Activated T-helper 1 cell treated with anti-CD3 and anti-CD28 coated beads, Interleukin-12 subunit alpha, Interleukin-12 subunit beta, Interleukin-2, Interleukin-4 antibody, amounts not matched to agents 30 ng/mL and 10 ng/mL and 1 ng/mL, durations not matched to agents 14 hours and 24 hours and 36 hours (primary cell): ENCODE measurements at places on chromosomes 16 and 17. TPM values are rescaled to one million over a fixed set of nuclear protein-coding genes. Genes with fewer than 3 reads are reported as not detected.

DNA sequence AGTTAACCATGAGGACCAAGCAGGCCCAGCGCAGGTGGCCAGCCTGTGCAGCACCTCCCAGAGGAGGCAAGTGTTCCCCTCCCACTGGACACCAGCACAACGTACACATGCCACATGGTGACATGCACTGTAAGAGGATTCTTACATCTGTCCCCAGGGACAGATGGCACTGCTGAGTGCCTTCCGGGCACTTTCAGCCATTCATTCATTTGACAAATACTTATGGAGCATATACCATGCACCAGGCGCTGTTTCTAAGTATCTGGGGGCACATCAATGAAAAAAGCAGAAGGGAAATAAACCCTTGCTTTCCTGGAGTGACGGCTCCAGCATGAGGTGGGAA, 79.6 kb downstream of the GAS7 start:
- DNase-seq = no peak

GRCh38 chr17:29557739-29558116, 9.1 kb downstream of the ABHD15 start:
- no peak for DNase-seq

DNA sequence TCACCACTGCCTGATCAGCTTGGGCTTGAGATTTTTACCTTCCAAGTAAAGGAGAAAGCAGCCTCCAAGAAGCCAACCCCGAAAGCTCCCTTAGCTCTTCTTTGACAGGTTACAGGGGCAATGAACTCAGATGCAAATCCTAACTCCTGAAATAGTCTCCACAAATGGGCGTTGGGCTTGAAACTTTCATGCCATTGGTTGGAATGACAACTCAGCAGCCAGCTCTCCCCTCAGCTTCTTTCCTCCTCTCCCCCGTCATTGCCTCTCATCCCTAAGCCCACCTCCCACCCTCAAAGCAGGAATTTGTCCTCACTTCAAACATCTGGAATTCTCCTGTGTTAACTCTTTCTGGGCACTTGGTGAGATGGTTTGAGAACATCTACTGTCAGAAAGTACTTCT, at the start of gene TAT:
Gene TAT (minus strand): TSS at position 122 of the 400 bp plus-strand sequence. CDS start 677 bp downstream, outside the sequence.
- DNase-seq = no peak

GRCh38 chr16:85415196-85416090, 197.7 kb upstream of the GSE1 start:
- no peak for DNase-seq

GRCh38 chr17:49959183-49959935, 9.6 kb upstream of the DLX4 start:
- no peak for DNase-seq

The ENDOV gene
- 15.6 and 16.9 TPM in 2 replicates for total RNA-seq
